ENCODE measurements at places on chromosomes 12 and 14.

- peak; percentile 3 for DNase-seq
These were observed 77.7 kb downstream of the ARF6 start for GRCh38 chr14:49970474-49971147.

DNA sequence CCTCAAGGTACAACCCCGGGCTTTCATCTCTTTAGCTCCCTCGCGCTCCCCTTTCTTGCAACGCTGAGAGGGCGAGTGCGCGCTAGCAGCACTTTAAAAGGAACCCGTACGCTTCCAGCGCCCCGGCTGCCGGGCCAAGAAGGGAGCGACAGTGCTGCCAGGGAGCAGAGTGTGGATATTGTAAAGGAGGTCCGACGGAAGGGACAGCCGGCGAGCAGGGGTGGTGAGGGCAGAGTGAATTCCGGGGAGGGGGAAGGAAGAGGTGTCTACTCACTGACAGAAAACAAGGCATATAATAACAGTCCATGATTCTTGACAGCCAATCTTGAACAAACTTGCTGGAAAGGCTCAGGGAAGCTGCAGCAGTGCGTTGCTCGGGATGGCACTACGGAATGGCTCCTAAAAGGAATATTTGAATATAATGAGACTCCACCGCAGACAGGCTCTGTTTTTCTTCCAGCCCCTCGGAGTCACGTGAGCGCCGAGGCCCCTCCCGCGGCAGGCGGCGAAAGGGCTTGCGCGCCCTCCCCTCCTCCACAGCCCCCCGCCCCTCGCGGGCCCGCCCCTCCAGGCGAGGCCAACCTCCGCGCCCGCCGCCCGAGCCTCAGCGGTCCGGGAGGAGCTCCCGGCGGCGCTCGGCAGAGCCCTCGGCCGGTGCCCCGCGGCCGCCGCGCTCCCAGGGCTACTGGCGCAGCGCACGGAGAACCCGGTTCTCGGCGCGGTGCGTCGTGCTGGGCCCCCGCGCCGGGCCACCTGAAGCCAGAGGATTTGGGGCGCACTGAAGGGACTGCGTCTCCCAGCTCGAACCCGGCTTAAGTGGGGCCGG lies 3.4 kb downstream of the BMP4 start:
- peak; percentile 93 for DNase-seq

- no peak for DNase-seq
These were observed 549.5 kb downstream of the VRK1 start for GRCh38 chr14:97346675-97347074.

GRCh38 chr14:53748691-53749090 lies 207.9 kb downstream of the BMP4 start:
- no peak for DNase-seq

- no peak for DNase-seq
These were observed 127.2 kb downstream of the TMEM132C start for GRCh38 chr12:128394137-128394536.

GRCh38 chr12:40225984-40226602 lies 1.3 kb downstream of the LRRK2 start:
- DNase-seq: no peak

GRCh38 chr12:31958569-31959160 lies 550 bp upstream of the RESF1 start:
- no peak for DNase-seq

DNA sequence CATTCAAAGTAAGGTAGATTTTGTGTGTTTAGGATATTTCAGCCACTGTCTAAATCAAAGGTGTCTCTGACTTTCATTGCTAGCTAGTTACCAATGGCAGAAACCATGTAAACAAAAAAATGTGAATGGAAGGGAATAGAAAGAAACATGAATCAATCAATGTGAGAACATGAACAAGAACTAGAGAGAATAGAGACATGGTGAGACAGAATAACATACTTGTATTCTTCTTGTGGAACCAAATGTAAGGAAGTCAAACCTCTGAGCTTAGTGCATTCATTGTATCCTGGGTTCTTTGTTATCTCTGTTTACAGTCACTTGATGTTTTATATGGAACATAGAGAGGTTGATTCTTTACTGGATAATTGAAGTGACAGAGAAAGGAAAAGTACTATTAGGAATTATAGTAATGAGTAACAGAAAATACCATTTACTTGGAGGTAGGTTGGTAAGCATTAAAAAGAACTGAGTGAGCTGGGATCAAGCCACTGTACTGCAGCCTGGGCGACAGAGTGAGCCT lies 2.6 kb upstream of the WNK1 start:
- DNase-seq: no peak

DNA sequence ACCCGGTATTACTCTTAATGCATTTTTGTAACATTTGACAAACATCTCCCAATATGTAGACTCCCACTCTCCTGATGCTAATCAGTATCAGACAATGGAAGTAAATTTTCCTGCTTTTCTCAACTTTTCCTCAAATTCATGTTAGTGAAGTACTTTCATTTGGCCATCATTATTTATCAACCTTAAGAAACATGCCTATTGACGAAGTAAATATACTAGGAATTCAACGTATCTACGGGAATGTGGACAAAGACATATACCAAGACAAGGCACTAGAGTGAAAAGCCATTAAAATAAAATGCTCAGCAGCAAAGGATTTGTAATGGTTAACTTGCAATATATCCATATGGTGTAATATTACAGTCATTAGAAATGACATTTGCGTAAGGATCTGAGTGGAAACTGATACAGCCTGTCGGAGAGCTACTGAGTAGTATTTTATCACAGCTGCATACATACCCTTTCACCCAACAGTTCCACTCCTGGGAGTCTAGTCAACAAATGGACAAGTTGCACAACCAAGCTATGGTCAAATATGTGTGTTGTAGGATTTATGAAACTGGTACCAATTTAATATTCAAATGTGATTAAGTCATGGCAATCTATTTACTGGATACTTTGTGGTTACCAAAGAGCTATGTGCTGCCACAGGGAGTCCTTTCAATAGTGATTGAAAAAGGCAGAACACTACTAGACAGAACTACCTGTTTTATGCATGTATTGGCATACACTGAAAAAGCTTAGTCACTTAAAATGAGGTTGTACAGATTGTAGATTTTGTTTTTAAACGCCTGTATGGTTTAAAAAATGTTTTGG lies 26.5 kb downstream of the NUDT4 start:
- DNase-seq: no peak

DNA sequence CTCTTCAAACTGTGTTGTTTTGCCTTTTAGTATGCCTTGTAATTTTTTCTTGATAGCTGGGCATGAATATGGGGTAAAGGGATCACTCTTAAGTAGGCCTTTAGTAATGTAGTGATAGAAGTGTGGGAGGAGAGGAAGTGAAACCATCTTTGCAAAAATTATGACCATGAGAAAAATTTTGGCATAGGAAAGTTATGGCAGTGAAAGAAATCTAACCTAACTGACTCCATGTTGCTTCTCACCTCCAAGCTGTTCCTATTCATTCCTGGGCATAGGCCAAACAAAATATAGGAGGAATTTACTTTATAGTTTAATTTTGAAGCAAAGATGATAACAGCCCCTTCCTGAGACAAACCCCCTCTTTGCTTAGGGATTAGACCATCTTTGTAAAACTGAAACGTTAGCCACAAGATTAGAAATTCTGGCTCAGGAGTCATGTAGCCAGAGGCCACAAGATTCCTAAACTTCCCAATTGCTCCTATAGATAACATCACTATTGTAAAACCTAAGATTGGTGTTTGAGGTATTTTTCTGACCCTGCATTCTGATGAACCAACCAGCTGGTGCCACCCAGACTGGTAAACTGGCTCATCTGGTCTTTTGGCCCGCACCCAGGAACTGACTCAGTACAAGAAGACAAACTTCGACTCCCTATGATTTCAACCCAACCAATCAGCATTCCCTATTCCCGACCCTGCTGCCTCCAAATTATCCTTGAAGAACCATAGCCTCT lies 45.8 kb downstream of the CRADD start:
- peak; percentile 72 for DNase-seq

GRCh38 chr12:83016218-83016835 lies 329.6 kb downstream of the TMTC2 start:
- no peak for DNase-seq

DNA sequence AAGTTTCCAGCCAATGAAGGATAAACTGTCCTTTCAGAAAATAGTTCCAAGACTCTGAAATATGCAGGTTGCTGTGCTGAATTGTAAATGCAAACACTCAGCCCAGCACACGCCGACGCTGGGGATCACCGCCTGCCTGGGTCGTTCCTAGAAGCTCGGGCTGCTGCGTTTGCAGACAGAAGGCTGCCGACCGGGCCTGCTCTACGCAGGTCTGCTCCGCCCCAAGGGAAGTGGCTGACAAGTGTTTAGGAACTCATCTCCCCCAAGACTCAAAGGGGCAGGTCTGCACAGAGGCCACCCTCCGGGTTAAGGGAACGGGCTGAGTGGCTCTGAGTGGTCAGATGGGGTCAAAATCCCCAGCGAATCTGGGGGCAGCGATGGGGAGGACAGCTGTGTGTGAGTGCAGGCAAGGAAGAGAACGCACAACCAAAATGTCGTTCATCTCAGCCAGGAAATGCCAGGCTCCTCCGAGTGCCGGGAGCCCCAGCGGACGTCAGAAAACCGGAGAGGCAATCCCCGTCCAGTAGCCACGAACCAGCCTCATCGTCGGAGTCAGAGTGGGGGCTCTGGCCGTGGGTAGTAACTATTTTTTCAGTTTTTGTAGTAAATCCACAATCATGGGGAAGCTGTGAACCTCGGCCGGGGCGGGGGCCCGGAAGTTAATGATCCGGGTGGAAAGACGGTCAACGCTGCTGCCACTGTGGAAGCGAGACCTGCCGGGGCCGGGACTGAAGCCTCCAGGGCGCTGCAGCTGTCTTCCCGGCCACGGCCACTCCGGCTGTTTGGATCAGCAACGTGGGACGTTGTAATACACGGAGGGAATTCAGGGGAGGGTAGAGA lies 6.0 kb downstream of the GALNT9 start:
- DNase-seq: no peak

Measured in NCI-H446 (cell line).